ENCODE measurements at places on chromosomes 7 and 10.

DNA sequence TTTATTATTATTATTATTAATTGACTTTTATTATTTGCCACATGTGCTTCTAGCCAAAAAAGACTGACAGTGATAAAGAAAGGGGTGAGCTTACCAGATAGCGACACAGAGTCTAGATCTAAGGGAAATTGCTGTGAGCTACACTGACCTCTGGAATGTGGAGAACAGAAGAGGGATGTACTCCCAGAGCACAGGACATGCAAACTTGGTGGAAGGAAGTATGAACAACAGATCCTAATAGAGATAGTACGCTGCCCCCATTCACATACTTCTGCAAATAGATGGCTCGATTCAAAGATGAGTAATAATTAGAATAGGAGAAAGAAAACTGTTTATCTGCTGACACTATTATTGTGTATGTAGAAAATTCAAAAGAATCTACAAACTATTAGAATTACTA, 109.3 kb upstream of the HPS1 start:
- no peak for DNase-seq

DNA sequence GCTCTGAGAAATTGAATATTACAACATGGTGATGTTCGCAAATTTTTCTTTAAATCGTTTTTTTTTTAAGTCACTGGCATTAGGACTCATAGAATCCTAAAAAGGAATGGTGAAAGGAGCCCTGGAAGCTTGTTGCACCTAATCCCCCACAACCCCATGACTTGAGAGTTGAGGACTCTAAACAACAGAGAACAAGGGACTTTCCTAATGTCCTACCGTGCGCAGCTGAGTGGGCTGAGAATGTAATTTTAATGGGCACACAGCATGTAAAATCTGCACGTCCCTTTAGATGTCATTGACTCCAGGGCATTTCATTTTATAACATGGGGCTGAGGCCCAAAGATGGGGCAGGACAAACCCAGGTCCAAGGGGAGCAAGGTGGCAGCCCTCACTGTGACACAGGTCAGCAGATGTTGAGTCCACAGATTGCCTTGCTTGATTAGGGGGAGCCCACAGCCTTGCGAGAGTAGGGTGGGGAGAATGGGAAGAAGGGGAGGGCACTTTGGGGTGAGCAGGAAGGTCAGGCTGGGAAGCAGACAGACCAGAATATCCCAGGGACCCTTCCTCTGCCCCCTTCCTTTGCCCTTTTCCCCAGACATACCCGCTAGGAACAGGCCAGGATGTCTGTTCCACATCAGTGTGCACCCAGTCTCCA, 208.4 kb upstream of the ZMIZ1 start:
- DNase-seq, result no peak

DNA sequence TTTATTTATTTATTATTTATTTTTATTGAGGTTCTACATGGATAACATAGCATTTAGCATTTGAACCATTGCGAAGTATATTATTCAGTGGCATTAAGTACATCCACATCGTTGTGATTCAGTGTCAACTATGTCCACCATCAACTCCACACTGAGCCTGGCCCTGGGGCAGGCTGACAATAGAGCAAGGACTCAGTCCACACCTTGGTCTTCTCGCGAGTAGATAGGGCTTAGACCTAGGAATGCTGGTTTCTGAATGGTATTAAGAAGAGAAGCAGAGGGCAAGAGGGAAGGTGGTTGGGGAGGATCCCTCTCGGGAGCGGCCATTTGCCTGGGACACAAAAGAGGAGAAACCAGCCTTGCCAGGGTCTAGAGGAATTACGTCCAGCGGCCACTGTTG, 599.2 kb upstream of the MGMT start:
- no peak for DNase-seq

GRCh38 chr10:73967022-73967429, 30.9 kb upstream of the VCL start:
- DNase-seq, result no peak

DNA sequence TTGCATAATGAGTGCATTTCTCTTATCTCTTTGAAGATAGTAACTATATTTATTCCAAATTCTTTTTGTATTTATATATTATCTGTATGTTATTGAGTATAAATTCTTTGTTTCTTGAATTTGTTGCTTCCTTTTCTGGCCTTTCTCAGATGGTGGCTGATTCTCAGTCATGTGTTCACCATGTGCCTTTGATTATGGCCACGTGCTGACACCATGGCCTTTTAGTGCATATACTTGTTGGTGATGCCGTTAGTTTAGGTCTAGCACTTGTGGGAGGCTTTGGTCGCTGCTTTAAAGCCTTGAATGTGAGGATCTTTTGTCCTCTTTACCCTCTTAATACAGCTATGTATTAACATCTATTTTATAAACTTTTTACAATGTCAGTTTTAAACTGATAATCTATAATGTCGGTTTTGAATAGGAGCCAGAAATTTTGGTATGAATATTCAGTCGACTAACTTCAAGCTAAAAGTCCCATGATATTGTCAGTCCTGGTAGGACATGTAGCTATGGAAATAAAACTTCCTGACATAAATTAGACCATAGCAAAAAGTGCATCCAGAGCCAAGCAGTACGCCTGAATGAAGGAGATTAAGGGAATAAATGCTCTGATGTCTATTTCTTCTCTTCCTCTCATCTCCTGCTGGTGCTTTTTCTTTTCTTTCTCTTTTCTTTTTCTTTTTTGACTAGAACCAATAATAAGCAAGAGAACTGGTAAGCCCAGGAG, 130.3 kb downstream of the GNAI1 start:
- no peak for DNase-seq

- no peak for DNase-seq
These were observed 247.4 kb upstream of the ETV1 start for GRCh38 chr7:14236834-14237233.

GRCh38 chr7:105978035-105978434, 15.0 kb downstream of the CDHR3 start:
- DNase-seq, result no peak

- no peak for DNase-seq
These were observed 229.3 kb downstream of the DGKB start for GRCh38 chr7:14673202-14673601.

DNA sequence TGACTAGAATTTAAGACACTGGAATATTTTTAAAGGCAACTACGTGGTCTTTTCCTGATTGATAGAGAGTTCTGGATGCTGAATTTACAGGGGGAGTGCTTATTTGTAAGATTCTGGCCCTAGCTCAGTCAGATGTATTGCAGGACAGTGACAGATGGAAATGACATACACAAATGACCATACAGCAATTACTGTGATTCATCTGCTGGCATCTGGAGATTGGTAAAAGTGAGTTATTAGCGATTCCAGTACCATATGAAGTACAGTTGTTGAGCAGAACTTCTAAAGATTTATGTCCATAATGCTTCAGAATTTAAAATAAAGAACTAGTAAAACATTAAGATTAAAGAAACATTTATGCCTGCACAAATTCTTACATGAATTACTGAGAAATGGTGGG, 243.2 kb downstream of the CRPPA start:
- no peak for DNase-seq

DNA sequence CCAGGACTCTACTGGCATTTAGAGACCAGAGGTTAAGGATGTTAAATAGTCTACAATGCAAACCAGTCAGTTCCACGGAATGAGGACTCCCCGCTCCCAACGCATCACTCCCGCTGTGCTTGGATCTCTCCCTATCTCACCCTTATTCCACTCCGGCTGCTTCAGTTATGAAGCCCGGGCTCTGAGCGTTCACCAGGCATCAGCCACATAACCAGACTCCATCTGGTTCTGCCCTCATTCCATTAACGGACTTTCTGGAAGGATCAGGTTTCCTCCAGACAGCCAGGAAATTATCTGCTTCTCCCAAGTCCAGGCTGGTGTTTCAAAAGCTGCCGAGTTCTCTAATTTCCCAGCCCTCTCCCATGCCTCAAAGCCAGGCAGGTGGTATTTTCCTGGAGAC, 499.3 kb downstream of the GLRX3 start:
- DNase-seq, result no peak
